ENCODE measurements at places on chromosomes 2 and 18.

DNA sequence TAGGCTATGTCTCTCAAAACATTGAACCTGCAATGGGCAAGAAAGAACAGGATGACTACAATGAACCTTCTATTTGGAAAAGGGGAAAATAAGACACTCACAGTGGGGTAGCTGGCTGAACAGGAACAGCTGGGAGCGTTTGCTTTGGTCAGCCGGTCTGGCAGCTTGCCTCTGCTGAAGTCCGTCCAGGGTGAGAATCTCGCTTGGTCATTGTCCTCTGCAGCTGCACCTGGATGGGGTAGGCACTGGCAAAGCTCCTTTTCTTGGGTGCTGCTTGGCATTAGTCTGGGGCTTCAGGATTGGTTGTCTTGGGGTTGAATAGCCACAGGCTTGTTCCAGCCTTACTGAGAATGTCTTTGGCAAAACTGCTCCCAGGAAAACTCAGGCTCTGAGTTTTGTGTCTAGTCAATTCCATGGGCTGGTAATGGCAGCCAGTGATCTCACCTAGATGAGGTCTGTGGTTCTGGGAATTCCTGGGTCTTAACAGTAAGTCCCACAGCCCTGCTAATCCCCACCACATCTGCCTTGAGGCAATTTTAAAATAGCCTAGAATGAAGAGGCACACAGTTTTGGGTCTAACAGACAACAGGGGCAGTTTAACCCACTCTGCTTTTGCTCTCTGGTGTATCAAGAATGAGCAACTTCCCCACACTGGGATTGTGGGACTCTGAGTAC is 13.4 kb downstream of the NEDD4L start:
- H3K4me1 ChIP-seq = no peaks in the 10 kb centered on the region
- H3K27me3 ChIP-seq = peaks cover 2% of the 10 kb centered on the region
- H3K4me3 ChIP-seq = no peak overlapping the region
- H3K36me3 ChIP-seq = no peaks in the 10 kb centered on the region
- H3K27ac ChIP-seq = no peak overlapping the region

DNA sequence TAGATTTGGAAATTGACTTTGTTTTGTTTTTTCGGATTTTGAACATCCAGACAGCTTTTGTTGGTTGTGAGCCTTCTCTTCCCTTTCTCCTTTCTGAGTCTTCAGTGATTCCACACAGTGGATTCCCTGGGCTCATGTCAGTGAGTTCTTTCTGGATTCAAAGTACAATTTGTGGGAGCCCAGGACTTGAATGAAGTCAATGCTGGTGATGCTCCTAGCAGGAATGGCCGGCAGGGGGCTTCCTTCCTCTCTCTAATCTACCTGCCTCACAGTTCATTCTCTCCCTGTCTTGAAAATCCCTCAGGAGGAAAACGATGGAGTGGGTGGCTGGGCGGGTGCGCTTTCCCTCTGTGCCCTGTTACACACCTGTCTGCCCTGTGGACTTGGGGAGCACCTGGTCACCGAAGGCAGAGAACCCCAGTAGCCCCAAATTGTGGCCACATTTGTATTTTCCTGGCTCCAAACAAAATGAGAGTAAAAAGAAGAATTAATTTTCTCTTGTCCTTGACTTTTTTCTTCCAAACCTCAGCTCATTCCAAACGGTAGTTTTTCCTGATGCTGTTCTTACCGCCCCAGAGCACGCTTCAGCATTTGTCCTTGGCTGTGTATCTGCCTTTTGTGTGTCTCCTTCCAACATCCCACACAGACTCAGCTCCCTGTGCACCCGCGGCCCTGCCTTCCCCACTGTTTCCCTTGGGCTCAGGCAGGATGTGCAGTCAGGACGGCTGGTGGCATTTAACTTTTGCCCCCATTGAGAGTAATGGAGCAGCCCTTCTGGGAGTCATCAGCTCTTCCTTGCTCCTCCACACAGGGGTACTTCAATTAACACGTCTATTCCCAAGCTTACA is 86.6 kb downstream of the MARCO start:
- no peaks in the 10 kb centered on the region for H3K27me3 ChIP-seq
- no peak overlapping the region for H3K27ac ChIP-seq
- no peaks in the 10 kb centered on the region for H3K4me1 ChIP-seq
- no peaks in the 10 kb centered on the region for H3K36me3 ChIP-seq

DNA sequence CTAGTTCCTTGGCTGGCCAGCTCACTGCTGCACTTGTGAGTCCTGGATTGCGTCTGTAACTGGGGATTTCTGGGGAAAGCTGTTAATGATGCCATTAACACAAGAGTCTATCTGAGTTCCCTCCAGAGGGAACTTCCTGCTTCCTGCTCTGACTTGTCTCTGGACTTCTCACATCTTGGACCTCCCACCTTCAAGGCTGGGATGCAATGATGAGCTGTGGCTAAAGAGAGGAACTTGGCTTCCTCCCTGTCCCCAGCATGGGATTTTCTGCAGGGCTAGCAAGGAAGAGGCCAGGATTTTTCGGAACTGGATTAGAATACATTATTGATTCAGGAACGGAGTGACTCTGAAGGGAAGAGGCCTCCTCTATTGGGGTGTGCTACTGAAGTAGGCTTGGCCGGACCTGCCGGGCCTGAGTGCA is 155.5 kb downstream of the CLIP4 start:
- no peaks in the 10 kb centered on the region for H3K36me3 ChIP-seq
- H3K27ac ChIP-seq = no peak overlapping the region

- H3K27me3 ChIP-seq = peaks cover 31% of the 10 kb centered on the region
- H3K27ac ChIP-seq = no peak overlapping the region
- H3K4me3 ChIP-seq = no peak overlapping the region
Observed at GRCh38 chr2:42085706-42086487, 38.1 kb downstream of the PKDCC start.

- H3K36me3 ChIP-seq = no peaks in the 10 kb centered on the region
- no peaks in the 10 kb centered on the region for H3K4me1 ChIP-seq
- H3K27me3 ChIP-seq = no peaks in the 10 kb centered on the region
- no peak overlapping the region for H3K4me3 ChIP-seq
- no peak for DNase-seq
- H3K27ac ChIP-seq = no peak overlapping the region
Observed at GRCh38 chr18:60448487-60449267, 76.1 kb upstream of the MC4R start.

DNA sequence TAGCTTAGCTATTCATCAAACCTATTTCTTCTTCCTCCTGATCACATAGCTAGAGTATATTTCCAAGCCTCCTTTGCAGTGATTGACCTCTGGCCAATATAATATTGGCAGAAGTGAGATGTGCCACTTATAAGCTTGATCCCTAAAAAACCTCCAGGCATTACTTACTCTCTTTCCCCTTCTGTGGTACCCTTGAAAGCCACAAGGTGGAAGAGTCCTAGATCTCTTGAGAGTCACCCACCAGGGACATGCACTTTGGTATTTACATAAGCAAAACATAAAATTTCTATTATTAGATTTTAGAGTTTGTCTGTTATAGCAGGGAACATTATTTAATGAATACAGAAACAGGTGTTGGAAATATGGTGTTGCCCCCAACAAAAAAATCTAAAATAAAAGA is 112.0 kb downstream of the EXOC6B start:
- H3K36me3 ChIP-seq = no peaks in the 10 kb centered on the region
- no peak overlapping the region for H3K27ac ChIP-seq
- H3K27me3 ChIP-seq = no peaks in the 10 kb centered on the region
- no peak for DNase-seq
- H3K4me3 ChIP-seq = no peak overlapping the region
- H3K4me1 ChIP-seq = no peaks in the 10 kb centered on the region

DNA sequence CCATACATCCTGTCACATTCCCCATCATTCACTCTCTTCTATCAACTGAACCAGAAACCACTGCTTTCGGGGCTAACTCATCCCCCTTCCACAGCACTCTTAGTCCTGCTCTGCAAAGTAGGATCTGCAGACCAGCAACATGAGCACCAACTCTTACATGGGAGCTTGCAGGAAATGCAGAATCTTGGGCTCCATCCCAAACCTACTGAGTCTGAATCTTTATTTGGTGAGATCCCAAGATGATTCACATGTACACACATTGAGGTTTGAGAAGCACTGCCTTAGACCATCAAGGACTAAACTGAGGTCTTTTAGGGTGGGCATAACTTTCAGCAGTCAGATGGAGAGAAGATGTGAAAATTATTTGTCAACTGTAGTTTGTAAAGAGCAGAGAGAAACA is 235.6 kb upstream of the EPHA4 start:
- no peaks in the 10 kb centered on the region for H3K36me3 ChIP-seq
- no peaks in the 10 kb centered on the region for H3K27me3 ChIP-seq
- H3K27ac ChIP-seq = no peak overlapping the region
- no peak for DNase-seq
- no peak overlapping the region for H3K4me3 ChIP-seq

- H3K4me3 ChIP-seq = no peak overlapping the region
- DNase-seq = no peak
- no peaks in the 10 kb centered on the region for H3K4me1 ChIP-seq
- peaks cover 37% of the 10 kb centered on the region for H3K27me3 ChIP-seq
- no peak overlapping the region for H3K27ac ChIP-seq
- peaks cover 4% of the 10 kb centered on the region for H3K36me3 ChIP-seq
Observed at GRCh38 chr18:31041271-31042083, 1.1 kb downstream of the DSC3 start.

DNA sequence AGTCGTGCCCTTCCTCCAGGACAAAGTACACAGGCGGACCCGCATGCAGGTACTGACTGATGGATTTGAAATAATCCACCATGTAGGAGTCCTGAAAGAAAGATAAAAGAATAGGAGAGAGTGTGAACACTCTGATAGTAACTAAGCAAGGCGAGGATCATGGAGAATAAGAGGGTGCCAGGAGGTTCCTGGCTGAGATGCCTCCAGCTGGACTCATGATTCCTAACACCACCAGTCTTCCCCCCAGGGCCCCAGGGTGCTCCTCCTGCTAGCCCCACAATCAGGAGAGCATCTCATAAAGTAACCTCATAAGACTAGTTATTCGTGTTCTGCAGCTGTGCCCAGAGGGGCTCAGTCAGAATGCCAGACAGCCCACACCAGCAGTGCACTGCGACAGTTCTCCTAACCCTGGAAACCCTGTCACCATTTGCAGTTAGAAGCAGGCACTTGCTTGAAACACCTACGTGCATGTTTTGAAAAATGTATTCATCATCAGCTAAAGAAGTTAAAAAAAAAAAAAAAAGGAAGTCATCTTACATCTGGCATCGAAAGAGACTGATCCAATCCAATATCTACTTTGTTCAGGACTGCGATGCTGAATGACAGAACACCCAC is 36.7 kb downstream of the RMC1 start:
- H3K36me3 ChIP-seq = peaks cover 85% of the 10 kb centered on the region
- H3K4me1 ChIP-seq = peaks cover 39% of the 10 kb centered on the region
- H3K4me3 ChIP-seq = peak overlapping the region; percentile 52
- H3K27ac ChIP-seq = peak overlapping the region; percentile 58
- no peak for DNase-seq
- no peaks in the 10 kb centered on the region for H3K27me3 ChIP-seq

DNA sequence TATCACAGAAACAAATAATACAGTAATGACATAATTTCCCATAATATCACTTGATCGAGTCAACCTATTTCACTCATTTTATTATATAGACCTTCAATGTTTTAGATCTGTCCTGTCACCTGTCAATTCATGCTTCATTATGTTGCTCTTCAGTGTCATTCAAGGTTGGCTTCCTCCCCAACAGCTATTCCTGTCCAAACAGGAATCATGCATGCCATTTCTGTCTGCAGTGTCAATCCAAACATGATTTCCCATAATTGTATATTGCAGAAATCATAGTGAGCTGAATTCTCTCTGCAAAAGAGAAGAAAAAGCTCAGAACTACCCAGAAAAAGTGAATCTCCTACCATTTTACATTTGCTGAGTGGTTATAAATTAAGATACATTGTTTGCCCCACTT is 628.6 kb downstream of the NR4A2 start:
- no peaks in the 10 kb centered on the region for H3K27me3 ChIP-seq
- no peak for DNase-seq
- no peaks in the 10 kb centered on the region for H3K36me3 ChIP-seq
- H3K27ac ChIP-seq = no peak overlapping the region
- H3K4me3 ChIP-seq = no peak overlapping the region
- no peaks in the 10 kb centered on the region for H3K4me1 ChIP-seq

- H3K27me3 ChIP-seq = peaks cover 24% of the 10 kb centered on the region
- H3K27ac ChIP-seq = no peak overlapping the region
- H3K4me3 ChIP-seq = no peak overlapping the region
- peak; percentile 40 for DNase-seq
- H3K4me1 ChIP-seq = peaks cover 6% of the 10 kb centered on the region
- no peaks in the 10 kb centered on the region for H3K36me3 ChIP-seq
Observed at GRCh38 chr2:181715033-181715630, 34.8 kb upstream of the NEUROD1 start.

DNA sequence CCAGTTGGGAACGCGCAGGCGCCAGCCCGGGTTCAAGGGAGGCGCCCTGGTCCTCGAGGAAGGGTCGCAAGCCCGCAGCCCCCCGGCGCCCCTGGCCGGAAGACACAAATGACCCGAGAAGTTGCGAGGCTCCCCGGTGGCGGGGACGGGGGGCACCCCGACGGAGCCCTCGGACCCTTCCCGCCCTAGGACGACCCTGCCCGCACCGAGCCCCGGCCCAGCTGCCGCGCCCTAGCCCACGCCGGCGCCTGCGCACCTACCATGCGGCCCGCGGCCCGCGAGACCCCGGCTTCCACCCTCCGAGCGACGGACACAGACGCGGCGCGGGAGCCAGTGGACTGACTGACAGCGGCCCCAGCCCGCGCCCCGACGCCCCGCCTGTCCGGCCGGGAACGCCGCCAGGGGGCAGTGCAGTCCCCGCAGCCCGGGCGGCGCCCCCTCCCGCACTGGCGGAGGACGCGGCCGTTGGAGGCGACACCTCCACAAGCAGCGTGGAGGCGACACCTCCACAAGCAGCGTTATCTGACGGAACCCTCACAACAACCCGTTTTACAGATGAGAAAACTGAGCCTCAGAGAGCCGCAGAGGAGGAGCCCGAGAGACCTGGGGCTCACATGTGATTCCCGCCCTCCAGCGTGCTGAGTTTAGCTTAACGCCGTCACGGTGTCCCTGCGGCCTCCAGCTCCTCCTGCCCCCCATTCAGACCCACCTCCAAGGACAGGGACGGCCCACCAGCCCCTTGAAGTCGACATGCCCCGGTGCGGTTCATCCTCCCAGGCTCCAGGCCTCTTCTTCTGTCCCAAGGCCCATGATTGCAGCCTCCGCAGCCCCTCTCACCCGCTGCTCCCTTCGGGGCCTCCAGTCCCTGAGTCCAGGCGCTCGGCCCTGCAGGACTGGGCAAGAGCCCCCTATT is at the start of gene NMUR1:
NMUR1 (minus strand) TSS at position 347 of the 913 bp plus-strand sequence; CDS start at position 263, 84 bp downstream.
- peaks cover 20% of the 10 kb centered on the region for H3K36me3 ChIP-seq
- H3K27ac ChIP-seq = peak within 1 kb of the TSS; percentile 84

GRCh38 chr2:105166688-105167087 is 74.9 kb upstream of the GPR45 start:
- no peak for DNase-seq
- H3K4me3 ChIP-seq = no peak overlapping the region
- H3K36me3 ChIP-seq = no peaks in the 10 kb centered on the region
- no peak overlapping the region for H3K27ac ChIP-seq
- no peaks in the 10 kb centered on the region for H3K4me1 ChIP-seq

GRCh38 chr2:176399074-176399598 is 129.9 kb downstream of the MTX2 start:
- no peaks in the 10 kb centered on the region for H3K36me3 ChIP-seq
- H3K4me1 ChIP-seq = no peaks in the 10 kb centered on the region
- no peak for DNase-seq
- H3K27me3 ChIP-seq = peaks cover 33% of the 10 kb centered on the region

- H3K4me1 ChIP-seq = peaks cover 3% of the 10 kb centered on the region
- H3K36me3 ChIP-seq = no peaks in the 10 kb centered on the region
- no peak overlapping the region for H3K4me3 ChIP-seq
Observed at GRCh38 chr18:59372975-59373374, 13.9 kb upstream of the LMAN1 start.

GRCh38 chr2:45909677-45910191 is 258.3 kb downstream of the PRKCE start:
- H3K4me1 ChIP-seq = no peaks in the 10 kb centered on the region
- no peak overlapping the region for H3K4me3 ChIP-seq
- no peaks in the 10 kb centered on the region for H3K27me3 ChIP-seq
- no peak for DNase-seq
